ENCODE measurements at places on chromosomes 5 and 9.
A peak's percentile ranks its signal among the peaks of the same experiment; 100 is the strongest.

DNA sequence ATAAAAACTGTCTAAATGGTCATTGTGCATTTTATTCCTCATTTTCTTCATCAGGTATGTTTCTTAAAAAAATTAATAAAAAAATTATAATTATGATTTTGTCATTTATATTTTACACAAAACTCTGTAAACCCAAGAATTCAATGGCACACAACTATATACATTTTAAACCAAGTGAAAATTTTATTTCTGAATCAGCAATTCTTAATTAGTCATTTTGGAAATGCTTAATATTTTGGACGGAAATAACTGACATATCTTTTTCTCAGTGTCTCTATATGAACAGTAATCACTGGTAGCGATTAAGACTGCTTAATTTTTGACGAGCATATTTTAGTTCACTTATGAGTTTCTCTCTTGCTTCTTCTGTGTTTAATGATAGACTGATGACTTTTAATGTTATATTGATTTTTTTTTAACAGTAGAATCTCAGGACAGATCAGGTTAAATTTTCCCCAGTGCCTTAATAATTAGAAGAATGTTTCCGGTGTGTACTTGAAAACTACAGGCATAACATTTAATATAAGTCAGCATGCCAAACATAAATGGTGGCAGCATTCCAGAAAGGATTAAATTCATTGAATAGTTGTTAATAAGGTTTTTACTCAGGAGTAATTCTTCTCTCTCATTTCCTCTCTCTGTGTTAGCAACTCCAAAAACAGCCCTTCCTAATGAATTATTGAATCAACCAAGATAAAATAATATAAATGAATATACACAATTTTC is 644.7 kb upstream of the CDH6 start:
- no peak for DNase-seq

DNA sequence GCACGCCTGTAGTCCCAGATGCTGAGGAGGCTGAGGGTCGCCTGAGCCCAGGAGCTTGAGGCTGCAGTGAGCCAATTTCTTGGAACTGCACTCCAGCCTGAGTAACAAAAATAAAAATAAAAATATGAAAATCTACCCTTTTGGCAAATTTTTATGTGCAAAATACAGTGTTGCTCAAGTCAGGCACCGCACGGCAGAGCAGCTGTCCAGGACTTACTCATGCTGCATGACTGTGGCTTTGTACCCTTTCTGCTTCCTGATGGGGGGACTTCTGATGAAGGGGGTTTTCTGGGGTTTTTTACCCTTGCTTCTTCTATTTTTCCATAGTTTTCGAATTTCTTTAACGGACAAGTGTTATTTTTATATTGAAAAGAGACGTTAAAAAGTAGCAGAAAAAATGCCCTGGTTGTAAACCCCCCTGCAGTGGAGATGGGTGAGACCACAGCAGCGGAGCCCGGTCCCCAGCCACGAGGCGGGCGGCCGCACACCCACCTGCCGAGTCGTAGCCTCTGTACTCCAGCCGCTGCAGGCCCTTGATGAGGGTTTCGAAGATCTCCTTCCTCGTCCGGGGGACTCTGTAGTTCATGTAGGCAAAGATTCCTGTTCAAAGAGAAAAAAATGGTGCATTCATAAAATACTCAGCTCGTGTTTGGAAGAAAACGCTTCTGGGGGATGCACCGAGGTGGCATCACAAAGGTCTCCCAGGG is 15.0 kb downstream of the GFPT2 start:
- DNase-seq = no peak

- DNase-seq = no peak
Measured at GRCh38 chr9:107991581-107991980, 502.0 kb upstream of the KLF4 start.

DNA sequence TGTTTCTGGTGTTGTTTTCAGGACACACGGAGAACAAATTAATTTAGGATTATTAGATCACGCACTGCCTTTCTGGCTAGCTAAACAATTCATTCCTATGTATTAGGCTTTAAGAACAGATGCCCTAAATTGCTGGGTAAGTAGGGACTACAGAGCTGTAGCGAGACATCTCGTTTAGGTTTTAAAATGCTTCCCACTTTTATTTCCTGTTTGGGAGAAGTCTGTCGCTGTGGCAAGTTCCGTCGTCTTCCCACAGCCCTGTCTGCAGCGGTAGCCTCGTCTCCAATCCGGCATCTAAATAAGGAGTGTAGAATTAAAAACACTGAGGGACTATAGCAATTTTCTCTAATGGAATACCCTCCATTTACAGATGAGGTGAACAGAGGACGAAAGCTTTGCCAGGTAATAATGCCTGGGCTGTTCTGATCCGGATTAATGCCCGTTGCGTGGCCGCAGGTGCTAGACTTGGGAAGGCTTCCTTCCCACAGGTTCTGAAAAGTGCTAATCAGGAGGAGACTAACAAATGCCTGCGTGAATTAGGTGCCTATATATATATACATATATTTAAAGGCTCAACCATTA is 1.3 kb upstream of the TRIM36 start:
- DNase-seq = peak; percentile 13

DNA sequence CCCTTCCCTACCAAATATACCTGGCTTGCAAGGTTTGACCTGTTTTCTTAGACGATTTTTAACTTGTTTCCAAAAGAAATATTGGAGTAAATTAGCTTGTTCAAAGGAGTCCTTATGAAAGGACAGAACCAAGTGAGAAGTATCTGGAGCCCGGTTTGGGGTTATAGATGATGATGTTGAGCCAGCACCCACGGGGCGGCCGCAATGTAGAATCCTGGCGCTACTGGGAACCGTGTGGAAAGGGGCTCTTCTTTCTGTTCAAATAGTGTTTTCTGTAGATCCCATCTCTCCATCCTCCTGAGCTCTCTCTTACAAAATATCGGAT is 517 bp upstream of the EXOSC2 start:
- DNase-seq = no peak

GRCh38 chr5:35745660-35746059 is 111.0 kb upstream of the IL7R start:
- no peak for DNase-seq

DNA sequence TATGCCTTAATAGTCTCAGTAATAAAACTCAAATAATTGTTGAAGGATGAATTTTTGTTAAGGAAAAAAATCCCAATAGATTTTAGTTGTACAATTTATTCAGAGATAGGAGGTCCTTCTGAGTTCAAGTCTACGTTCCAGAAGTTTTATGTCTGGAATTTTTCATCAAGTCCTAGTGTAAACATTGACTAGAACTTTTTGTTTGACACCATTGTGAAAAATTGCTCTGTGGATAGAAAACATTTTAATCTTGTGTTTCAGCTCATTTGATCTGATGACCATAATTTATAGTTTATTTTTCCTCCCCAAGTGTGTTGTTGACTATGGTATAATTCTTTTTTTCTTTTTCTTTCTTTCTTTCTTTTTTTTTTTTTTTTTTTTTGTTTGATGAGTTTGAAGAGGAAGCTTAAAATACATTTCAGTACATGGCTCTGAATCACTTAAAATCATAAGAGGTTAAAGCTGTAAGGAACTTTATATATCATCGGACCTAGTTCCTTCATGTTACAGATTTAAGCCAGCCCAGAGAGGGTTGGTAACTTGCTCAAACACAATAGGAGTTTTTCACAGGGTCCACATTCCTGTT is 20.7 kb downstream of the ITGA1 start:
- no peak for DNase-seq

GRCh38 chr5:9608093-9608492 is 22.1 kb downstream of the TAS2R1 start:
- DNase-seq = no peak

- peak; percentile 19 for DNase-seq
Measured at GRCh38 chr5:145536133-145536532, 299.0 kb downstream of the PRELID2 start.

- DNase-seq = no peak
Measured at GRCh38 chr5:179438461-179438860, 93.2 kb upstream of the ADAMTS2 start.

GRCh38 chr5:151106509-151106908 is 25.7 kb upstream of the TNIP1 start:
- no peak for DNase-seq

- DNase-seq = no peak
Measured at GRCh38 chr9:90189306-90189705, 453.3 kb downstream of the DIRAS2 start.

DNA sequence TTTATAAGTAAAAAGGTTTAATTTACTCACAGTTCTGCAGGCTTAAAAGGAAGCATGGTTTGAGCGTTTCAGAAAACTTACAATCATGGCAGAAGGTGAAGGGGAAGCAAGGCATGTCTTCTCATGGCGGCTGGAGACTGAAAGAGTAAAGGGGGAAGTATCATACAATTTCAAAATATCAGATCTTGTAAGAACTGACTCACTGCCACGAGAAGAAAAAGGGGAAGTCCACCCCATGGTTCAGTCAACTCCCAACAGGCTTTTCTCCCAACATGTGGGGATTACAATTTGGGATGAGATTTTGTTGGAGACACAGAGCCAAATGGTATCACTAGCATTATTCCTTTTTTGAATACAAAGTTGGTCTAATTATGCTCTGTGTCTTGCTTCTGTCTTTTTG is 627.9 kb upstream of the ST8SIA4 start:
- DNase-seq = no peak

DNA sequence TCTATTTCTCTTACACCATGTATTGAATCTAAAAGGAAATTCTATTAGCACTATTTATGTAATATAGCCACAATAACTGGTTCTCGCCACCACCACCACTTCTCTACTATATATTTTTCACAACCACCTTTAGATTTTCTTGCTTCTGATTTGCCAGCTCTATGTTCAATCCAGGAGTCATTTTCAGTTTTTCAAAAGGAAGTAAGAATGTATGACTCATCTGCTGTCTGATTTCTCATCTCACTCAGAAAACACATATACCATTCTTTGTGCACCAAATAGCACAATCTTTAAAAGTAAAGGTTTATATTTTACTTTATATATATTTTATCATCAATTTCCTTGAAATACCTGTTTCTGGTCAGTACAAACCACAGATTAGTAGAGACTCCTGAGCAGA is 1127.5 kb downstream of the TAF11L14 start:
- DNase-seq = no peak

DNA sequence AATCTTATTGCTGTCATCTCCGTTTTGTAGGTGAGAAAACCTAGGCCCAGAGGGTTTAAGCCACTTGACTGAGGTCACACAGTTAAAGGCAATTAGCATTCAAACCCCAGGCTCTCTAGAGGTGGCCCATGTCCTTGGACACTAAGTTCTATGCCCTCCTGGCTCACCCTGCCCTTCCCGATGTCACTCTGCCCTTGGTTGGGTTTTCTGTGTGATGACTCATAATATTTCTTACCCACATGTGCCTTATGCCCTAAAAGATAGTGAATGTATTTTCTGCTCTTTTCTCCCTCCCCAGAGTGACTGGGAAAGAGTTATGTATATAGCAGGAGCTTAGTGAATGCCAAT is 174.5 kb upstream of the PITX1 start:
- DNase-seq = no peak

GRCh38 chr9:123191260-123191659 is 77.1 kb downstream of the STRBP start:
- DNase-seq = no peak

- DNase-seq = no peak
Measured at GRCh38 chr5:17470064-17470463, 28.0 kb upstream of the TAF11L2 start.

- no peak for DNase-seq
Measured at GRCh38 chr5:154199671-154200220, 9.2 kb downstream of the GALNT10 start.
